Substantia nigra (tissue), 51 donors: ENCODE measurements at places on chromosomes 5 and 9.

GRCh38 chr9:105971986-105972385 is 277.6 kb downstream of the TMEM38B start:
- no peak for DNase-seq

DNA sequence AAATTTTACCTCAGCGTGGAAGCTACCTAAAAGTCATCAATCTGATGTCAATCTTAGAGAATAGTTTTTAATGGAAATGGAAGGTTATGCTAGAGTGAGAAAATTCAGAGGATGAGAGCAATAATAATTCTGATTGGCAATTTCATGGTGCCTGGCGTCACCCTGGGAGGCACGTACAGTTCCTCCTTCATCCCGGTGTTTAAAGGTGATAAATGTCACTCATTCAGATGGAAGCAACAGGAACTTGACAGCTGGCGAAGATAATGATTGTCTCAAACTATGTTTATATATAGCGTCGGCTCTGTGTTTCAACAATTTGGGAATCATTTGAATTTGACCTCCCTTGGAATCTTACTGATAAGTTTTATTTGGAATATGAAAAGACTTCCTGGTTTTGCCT is 108.4 kb downstream of the MED10 start:
- DNase-seq = no peak

- no peak for DNase-seq
These were observed 278.6 kb downstream of the SPOCK1 start for GRCh38 chr5:137220523-137220927.

DNA sequence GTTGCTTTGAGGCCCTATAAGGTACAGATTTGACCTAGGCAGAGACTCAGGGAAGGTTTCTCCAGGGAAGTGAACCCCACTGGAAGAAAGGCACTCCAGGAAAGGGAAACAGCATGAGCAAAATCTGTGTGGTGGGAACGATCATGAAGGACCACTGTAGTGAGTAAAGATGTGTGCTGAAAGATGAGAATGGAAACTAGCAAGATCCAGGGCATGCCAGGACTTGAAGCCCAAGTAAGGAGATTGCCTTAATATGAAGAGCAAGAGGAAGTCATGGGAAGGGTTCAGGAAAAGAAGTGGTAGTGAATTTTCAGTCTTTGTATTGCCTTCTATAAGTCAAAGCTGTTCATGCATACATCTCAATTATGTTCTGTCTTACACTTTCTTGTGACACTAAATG is 55.2 kb upstream of the SLIT3 start:
- DNase-seq = no peak

DNA sequence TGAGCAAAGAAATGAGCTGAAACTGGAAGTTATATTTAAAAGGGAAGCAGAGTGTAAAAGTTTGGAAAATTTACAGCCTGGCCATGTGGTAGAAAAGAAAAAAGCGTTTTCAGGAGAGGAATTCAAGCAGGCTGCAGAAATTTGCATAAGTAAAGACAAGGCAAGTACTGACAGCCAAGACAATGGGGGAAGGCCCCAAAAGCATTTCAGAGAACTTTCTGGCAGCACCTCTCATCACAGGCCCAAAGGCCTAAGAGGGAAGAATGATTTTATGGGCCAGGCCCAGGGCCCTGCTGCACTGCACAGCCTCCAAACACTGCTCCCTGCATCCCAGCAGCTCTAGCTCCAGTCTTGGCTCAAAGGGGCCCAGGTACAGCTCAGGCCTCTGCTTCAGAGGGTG is 169.7 kb downstream of the GLIS3 start:
- no peak for DNase-seq

DNA sequence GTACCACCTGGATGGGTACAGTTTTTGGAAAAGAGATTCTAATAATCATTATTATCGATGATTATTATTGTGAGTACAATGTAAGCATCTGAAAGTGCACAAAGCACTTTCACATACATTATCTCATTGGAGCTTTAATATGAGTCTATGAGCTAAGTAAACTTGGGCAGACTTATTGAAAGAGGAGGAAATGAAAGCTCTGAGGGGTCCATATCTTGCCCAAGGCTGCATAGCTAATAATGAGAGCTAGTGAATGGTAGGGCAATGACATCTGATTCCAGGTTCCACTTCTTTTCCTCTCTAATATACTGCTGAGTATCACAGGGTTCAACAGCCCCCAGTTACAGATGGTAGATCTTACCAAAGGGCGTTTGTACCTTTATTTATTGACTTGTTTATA is 26.1 kb downstream of the TIMD4 start:
- no peak for DNase-seq

DNA sequence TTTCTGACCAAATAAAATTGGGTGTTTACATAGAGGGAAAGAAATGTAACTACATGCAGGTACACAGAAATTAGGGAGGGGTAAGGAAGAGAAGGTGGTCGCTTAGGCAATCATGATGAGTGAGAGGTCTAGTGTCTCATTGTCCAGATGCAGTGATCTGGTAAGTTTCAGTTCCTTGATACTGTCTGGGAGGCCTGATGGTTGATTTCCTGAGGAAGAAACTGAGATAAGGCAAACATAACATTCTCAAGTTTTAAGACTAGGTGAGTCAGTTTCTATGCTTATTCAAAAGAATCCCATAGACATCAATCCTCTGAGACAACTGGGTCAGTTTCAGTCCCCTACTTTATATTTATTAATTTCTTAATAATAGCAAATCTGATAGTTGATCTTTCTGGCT is 843.3 kb upstream of the CDH10 start:
- no peak for DNase-seq

DNA sequence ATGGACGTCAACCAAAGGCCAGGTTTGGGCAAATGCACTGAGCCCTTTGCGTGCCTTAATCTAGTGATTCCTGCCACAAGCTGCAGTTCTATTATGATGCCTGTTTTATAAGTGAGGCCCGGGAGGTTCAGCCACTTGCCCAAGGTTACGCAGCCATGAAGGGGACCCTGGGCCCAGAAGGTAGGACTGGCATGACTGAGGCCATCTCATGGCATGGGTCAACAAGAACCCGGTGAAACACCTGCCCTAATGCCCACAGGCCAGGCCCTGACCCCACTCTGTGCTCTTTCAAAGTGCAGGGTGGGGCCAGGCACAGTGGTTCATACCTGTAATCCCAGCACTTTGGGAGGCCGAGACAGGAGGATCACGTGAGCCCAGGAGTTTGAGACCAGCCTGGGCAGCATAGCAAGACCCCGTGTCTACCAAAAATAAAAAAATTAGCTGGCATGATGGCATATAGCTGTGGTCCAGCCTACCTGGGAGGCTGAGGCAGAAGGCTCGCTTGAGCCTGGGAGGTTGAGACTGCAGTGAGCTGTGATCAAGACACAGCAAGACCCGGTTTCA is 8.6 kb downstream of the NINJ1 start:
- no peak for DNase-seq

- DNase-seq = no peak
These were observed 95.7 kb downstream of the AGTPBP1 start for GRCh38 chr9:85645909-85646627.

DNA sequence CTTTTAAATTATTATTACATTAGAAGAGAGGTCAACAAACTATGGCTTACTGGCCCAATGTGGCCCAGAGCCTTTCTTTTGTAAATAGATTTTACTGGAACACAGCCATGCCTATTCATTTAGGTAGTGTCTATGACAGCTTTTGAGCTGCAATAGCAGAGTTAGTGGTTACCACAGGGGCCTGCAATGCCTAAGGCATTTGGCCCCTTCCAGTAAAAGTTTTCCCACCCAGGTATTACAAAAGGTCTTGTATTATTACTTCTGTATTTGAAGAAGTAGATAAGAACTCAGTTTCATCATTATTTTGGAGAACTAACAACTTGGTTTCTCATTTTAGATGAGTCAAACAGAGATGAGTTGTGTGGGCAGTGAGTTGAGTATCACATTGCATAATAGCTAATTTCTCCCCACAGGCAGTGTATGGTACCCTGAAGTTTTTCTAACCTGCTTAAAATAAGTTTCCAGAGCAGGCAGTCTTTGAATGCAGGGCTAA is 9.5 kb downstream of the MTRR start:
- DNase-seq = no peak

GRCh38 chr5:149837680-149838269 is 106.8 kb downstream of the PDE6A start:
- DNase-seq = peak; percentile 41

GRCh38 chr9:132168347-132168746 is 6.5 kb downstream of the NTNG2 start:
- DNase-seq = peak; percentile 80

DNA sequence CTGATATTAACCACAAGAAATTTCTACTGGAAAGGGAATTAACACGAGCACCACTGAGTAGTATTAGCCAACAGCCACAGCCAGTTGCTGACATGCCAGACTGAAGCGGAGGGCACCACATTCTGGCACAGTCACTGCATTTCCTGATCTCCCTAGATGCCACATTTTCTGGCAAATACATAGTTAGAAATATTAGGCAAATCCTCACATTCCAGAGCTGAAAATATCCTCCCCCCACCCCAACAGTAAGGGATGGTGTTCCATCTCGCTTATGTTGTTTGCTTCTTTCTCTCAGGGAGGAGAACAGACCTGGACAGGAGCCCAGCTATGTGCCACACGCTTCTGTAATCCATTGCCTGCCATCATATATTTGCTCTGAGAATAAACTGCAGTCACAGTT is 32.8 kb upstream of the MCTP1 start:
- no peak for DNase-seq

GRCh38 chr9:7879551-7880245 is 80.1 kb upstream of the DMAC1 start:
- DNase-seq = no peak

GRCh38 chr5:98416541-98416940 is 356.9 kb upstream of the RGMB start:
- DNase-seq = no peak

DNA sequence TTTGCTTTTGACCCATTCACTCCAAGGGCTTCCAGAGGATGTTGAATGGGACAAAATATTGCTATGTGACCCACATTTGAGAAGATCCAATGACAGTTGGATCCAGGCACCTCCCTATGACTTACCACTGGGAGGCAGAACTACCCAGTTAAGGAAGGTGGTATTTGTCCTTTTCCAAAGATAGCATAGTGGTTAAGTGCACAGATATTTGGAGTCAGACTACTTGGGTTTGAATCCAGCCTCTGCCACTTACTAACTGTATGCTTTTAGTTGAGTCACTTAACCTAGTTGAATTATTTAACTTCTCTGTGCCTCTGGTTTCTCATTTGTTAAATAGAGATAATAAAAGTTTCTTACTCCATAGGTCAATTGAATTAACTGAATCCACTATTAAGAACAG is 74.5 kb upstream of the PALM2AKAP2 start:
- DNase-seq = no peak

DNA sequence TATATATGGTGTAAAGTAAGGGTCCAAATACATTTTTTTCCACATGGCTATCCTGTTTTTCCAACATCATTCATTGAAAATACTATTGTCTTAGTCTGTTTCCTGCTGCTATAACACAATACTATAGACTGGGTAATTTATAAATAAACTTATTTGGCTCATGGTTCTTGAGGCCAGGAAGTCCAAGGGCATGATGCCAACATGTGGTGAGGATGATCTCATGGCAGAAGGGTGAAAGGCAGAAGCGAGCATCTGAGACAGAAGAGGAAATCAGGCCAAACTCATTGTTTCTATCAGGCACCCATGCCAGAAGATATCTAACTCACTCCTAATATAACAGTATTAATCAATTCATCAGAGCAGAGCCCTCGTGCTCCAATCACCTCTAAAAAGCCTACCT is 42.6 kb downstream of the ANKRD55 start:
- peak; percentile 17 for DNase-seq
